MCF 10A (cell line): ENCODE measurements at places on chromosomes 7 and 10.

GRCh38 chr7:110375068-110375467 is 715.9 kb upstream of the LRRN3 start:
- DNase-seq, result no peak

DNA sequence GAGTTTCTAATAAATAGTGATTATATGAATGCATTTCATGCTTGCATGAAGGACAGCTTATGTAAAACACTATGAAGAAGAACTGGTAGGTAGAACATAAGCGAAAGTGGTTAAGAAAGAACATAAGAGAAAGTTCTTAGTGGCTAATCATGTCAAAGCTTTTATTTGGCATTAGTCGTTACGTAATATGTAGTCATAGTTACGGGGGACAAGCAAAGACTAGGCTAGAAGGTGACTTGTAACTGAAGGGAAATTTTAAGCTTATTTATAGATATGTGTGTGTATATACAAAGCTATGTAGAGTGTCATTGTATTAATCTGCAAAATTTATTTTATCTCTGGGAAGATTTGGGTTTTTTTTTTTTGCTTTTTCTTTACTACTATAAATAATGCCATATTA is 36.9 kb downstream of the CAPZA2 start:
- DNase-seq, result peak; percentile 5

- DNase-seq, result no peak
Measured at GRCh38 chr10:27527666-27528295, 23.7 kb downstream of the RAB18 start.

DNA sequence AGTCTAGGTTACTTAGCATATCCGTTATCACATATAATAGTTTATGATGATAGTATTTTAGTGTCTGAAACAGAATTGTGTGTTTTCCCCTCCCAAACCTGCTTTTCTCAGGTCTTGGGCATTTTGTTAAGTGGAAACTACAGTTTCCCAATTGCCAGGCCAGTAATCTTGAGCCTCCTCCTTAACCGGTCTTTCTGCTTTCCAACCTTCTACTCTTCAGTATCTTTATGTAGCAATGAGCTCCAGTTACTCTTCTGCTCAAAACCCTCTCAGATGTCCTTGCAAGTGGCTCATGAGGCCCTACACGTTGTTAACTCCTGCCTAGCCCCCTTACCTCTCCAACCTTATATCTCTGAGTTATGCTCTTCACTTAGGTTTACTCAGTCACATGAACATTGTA is 22.0 kb downstream of the WAC start:
- no peak for DNase-seq

- DNase-seq, result no peak
Measured at GRCh38 chr7:127578036-127578684, 7.2 kb downstream of the GCC1 start.

GRCh38 chr7:70620333-70621055 is 511.4 kb upstream of the GALNT17 start:
- DNase-seq, result no peak

- no peak for DNase-seq
Measured at GRCh38 chr7:116021237-116021636, 9.3 kb downstream of the TFEC start.

DNA sequence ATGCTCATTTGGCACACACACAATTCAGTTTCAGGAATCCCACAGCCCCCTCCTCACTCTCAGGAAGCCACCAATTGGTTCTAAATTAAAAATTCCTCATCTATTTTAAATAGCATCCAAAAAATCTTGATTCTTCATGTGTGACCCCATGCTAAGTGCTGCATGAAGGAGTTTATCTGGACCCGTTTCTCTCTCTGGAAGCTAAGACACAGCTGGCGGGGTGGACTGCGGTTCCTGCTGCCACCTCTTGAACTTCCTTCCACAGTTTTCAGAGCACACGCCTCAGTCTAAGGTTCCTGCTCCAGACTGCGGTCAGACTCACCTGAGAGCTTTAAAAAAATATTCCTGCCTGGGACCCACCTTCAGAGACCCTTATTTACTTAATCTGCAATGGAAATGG is 34.5 kb downstream of the LYZL1 start:
- no peak for DNase-seq

- DNase-seq, result no peak
Measured at GRCh38 chr10:118383699-118384098, 41.6 kb upstream of the FAM204A start.
